Sciatic nerve (tissue), 2 donors: ENCODE measurements at places on chromosomes 3 and 15. TPM values are rescaled to one million over a fixed set of nuclear protein-coding genes. Genes with fewer than 3 reads are reported as not detected.
A peak's percentile ranks its signal among the peaks of the same experiment; 100 is the strongest.

- DNase-seq = no peak
Observed at GRCh38 chr3:146655333-146655996, 50.3 kb upstream of the PLSCR5 start.

ADCY5 gene
- 16.8 TPM for total RNA-seq

DNA sequence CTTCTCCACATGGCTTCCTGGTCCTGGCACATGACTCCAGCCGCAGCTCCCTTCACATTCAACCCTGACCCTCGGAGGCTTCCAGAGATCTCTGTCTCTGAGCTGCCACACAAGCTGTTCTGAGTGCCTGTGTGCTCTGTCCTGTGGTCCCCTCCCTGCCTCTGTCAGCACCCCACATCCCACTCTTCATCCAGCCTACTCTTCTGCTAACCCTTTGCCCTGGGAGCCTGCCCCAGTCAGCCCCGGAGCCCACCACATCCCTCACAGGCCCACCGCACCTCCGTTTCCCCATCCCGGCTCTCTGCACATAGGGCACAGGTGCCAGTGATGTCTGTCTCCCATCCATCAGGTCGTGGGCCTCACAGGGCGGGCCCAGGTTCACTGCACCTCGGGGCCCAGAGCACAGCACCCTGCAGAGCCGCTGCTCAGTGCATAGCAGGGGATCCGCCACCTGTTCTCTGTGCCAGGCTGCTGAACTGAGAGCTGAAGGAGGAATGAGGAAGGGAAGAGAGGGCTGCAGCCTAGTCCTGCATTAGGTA lies 133.6 kb downstream of the UACA start:
- no peak for DNase-seq

- no peak for DNase-seq
Observed at GRCh38 chr3:161549261-161549660, 52.7 kb downstream of the OTOL1 start.

GRCh38 chr15:99931703-99932603 lies 198.7 kb upstream of the LYSMD4 start:
- no peak for DNase-seq

- DNase-seq = peak; percentile 83
Observed at GRCh38 chr3:52471371-52472238, 16.2 kb downstream of the NISCH start.

CEP63 gene
- 31.3 TPM for total RNA-seq

DNA sequence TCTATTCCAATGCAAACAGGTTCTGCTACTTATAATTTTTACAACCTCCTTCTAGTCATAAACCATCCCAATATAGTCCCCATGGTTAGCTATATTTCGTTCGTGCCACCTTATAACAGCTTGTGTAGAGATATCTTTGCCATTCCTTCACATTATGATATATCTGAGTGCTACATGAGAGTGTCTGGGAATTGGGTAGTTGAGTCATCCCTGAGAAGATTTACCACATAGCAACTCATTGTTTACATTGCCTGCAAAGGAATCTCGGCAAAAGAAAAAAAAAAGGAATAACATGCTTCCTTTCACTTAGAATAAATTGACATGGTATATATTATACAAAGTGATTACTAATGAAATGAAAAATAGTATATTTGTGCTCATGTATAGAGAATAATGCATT lies 86.0 kb upstream of the VGLL3 start:
- no peak for DNase-seq

- DNase-seq = no peak
Observed at GRCh38 chr3:7205962-7206361, 345.0 kb downstream of the GRM7 start.

GRCh38 chr3:15217011-15217671 lies 11.1 kb downstream of the CAPN7 start:
- DNase-seq = no peak

CHL1 gene
- total RNA-seq = 252 TPM

APBA2 gene
- 3.5 TPM for total RNA-seq

DNA sequence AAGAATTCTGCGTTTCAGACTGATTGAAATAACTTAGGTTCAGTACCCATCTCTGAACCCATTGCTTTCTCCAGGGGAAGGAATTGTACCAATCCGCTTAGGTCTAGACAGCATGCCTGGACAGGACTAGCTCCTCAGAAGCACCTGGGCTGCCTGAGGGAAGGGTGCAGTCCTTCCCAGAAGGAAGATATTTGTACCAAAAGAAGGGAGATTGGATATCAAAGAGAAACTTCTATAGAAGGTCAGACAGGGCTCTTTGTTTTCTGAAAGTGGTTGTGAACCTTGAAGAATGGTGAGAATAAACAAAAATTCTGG lies 133.8 kb upstream of the LRTM1 start:
- no peak for DNase-seq

DNA sequence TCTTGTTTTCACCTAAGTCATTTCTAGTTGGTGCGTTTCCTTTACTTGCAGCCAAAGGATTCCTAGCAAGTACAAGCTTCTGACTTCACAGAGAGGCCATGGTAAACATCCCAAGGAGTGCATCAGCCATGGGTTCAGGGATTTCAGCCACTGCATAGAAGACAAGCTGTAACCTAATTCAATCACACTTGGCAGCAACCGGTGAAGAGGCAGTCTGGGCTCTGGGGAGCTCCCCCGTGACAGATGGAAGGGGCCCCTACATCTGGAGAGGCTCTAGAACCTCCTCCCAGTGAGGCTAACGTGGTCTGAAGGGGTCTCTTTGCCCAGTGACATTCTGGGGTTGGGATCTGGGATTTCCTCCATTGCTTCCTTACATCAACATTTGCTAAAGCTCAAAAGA lies 8.4 kb upstream of the SNRPA1 start:
- peak; percentile 21 for DNase-seq

- no peak for DNase-seq
Observed at GRCh38 chr3:168616915-168617314, 521.2 kb upstream of the GOLIM4 start.

- no peak for DNase-seq
Observed at GRCh38 chr15:36501063-36501678, 78.3 kb upstream of the CDIN1 start.

ALPK3 gene
- total RNA-seq = 7.2 TPM

DNA sequence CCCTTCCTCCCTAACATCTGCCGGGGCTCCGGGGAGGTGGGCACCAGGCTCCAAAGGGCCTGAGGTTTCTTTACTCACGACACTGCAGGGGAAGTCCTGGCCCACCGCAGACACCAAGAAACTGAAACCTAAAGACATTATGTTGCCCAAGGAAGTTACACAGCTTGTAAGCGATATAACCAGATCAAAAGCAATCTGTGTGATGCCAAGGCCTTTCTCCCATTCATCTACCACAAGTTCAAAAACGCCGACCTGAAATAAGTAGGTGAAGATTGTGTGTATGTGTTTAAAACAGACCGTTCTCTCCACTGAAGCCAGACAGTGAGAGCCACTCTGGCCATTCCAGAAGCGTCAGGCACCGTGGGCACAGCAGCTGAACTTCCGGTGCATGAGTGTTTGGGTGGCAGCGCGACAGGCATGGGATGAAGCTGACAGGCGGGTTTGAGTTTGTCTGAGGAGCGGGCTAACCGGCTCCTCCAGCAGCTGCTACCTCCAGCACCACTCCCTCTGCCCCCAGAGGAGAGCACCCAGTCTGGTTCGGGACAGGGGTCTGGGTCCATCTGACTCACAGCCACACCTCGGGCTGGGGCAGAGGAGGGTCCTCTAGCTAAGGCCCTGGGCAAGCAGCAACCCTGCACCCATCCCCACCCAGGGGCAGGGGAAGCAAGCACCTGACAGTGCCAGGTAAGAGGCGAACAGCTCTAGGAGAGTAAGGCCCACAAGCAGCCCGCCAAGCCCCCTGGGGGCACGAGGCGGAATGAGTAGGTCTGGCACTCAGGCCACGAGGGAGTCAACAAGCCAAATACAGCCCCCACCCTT lies 1.3 kb downstream of the TNK2 start:
- DNase-seq = no peak

GRCh38 chr3:106729481-106729880 lies 647.8 kb upstream of the CCDC54 start:
- DNase-seq = no peak

- no peak for DNase-seq
Observed at GRCh38 chr3:195133462-195133861, 137.5 kb downstream of the XXYLT1 start.

DNA sequence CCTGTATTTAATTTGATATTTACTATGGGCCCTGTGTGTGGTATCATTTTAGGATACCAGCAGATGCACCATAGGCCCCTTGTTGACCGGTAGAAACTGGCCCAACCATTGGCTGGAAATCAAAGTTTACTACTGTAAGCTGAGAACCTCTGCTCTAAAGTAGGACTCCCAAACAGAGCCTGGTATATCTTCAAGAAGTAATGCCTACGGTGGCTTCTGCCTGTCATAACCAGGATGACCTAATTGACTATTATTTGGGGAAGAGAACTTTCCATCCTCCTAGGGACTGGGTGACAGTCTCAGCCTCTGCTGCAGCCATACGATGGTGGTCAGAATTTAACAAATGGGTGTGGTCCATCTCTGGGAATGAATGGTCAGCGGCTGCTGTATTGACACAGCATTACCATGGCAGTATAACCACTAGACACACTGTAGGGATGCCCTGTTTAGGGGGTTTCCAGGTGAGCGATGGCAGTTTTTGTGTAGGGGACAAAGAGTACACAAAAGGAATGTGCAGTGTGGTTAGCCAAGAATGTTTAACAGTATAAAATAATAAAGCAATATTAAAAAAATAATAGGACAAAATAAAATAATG lies 37.3 kb downstream of the RARB start:
- no peak for DNase-seq

GRCh38 chr3:101310978-101311375 lies 9.4 kb downstream of the IMPG2 start:
- DNase-seq = no peak

DNA sequence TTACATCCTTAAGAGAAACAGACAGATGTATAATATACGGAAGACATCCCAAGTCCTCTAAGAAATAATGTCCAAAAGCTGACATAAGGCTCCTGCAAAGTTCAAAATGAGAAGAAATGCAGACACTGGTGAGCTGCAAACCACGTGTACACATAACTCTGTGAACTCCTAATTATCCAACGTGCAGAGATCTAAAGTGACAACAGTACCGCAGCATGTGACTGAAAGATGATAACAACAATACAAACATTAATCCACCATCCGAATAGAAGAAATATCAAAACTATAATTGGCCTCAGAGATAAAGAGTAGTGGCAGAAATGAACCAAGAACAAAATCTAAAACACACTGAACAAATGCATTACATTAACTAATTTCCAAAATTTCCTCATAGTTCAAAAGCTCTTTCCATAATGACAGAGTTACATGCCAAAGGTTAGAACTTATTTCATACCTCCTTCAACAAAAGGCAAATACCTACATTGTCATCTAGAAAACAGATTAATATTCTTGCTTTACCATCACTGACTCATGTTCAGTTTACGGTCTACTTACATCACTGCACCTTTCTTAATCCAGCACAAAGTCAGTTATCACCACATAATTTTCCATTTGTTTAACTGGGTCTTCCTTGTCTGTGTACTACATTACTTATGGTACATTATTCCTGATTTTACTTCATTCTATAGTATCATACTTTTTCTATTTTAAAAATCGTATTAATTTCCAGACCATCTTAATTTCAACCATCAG lies 2.2 kb downstream of the PDCD10 start:
- no peak for DNase-seq

DNA sequence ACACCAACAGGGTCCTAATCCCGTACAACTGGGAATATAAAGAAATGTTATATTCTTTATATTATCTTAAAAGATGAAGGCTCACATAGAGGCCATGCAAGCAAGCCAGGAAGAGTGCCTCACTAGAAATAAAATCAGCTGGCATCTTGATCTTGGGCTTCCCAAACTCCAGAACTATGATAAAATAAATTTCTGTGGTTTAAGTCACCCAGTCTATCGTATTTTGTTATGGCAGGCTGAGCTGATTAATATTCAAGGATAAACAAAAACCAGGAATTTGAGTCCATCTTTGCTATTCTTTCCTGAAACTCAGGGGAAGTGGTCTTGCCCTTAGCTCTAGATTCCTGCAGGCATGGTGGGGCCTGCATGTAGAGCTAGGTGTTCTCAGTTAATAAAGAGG lies 42.7 kb downstream of the ATOSA start:
- no peak for DNase-seq

DNA sequence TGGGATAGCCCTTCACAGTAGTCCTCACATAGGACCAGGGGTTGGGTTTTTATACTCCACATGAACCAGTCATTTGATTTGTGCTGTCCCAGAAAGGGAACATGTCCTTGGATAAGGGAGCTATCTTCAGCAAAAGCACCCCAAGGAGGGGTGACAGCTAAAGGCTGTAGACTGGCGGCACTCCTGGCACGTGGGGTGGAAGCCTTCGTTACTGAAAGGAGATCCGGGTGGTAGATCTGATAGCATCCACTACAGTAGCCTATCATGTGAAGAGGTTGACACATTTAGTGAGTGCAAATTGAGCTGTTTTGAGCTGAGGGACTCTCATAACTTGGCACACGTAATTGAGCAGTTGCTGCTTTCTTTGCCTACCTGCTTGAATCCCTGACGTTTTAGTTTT lies 588.8 kb upstream of the GOLIM4 start:
- no peak for DNase-seq

- peak; percentile 96 for DNase-seq
Observed at GRCh38 chr3:15205934-15206661, at the start of gene CAPN7. Gene CAPN7 (plus strand): TSS chr3:15206246. CDS start chr3:15206496, 250 bp downstream.

RAD51 gene
- 0.53 TPM for total RNA-seq

FAIM gene
- 10.4 TPM for total RNA-seq

ANKRD63 gene
- not detected for total RNA-seq

DNA sequence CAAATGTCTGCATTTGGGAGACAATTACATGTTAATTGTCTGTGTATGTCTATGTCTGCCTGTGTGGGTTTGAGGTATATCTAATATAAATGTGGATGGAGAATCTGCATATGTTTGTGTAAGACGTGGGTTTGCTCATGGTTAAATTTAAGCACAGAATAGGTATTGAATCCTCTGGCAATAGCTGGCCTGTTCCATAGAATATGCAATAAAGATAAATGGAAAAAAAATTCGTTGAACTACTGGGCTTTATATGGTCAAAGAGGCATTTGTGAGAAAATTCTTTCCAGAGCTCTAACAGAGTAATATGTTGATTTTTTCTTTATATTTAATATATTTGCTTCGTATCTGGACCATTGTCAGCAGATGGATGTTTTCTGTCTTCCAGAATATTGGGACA lies 1.4 kb downstream of the VPS8 start:
- no peak for DNase-seq

GRCh38 chr3:118151164-118151563 lies 883.5 kb downstream of the IGSF11 start:
- DNase-seq = no peak

DGKG gene
- 2.1 TPM for total RNA-seq
